ENCODE measurements at places on chromosomes 16 and 17.

DNA sequence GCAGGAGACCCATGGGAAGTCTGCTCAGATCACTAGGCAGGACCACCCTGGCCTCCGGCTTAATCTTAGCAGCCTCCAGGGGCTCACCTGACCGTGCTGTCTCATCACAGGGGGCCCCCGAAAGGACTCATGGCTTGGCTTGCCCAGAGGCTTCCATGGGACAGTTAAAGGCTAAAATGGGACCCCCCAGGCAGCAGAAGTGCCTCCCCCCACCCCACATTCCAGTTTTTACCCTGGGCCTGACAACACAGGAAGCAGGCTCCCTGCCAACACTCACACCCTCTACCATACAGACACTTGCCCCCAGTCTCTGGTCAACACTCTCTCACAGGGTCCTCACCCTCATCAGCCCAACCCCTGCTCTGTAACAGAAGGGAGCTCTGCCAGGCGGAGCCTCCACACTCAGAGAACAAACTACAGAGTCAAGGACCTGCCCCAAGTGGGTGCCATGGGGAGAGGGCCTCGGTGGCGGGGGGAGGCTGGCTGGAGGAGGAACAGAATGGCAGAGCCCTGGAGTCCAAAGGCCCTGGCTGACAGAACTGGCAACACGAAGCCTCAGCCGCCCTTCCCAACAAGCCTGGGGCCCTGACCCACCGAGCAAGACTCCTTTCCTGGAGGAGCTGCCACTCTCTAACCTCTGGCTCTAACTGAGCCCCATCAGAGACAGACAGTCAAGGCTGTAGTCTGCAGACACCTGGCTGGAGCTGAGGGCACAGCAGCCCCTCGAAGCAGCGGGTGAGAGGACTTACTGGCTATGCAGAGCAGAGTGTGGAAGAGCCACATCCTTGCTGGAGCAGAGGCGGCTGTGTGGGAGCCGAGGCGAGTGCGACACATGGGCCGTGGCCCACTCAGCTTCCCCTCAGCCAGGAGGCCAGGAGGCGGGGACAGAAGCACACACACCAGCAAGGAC, at the start of gene ITGAE:
TSS of gene ITGAE (minus strand) at position 827 of the 910 bp plus-strand sequence. CDS start at position 783, 44 bp downstream.
- DNase-seq: no peak

DNA sequence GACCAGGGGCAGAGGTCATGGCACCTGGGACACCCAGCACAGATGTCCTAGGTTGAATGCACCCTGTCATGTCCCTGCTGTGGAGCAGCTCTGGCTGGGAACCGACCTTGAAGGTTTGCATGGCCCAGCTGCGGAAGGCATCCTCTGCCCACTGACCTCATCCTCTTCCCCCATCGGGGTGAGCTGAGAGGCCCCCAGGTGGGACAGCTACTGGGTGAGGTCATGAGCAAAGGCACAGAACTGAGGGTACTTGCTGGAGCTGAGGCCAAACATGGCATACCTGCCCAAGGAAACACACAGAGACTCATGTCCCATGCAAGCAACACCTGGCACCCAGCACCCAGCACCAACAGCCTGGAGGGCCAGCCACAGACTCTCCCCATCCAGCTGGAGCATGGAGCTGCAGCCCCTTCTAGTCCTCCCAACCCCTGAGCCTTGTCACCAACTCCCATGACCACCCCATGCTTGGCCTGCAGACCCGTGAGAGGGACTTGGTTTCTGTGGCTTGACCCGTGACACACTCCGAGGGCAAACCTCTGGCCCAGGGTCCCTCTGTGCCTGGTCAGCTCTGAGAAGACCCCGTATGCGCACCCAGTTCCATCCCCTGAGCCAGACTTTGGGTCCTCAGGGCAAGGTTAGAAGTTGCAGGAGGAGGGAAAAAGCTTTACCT, 33.1 kb downstream of the LGALS9 start:
- no peak for DNase-seq

GRCh38 chr16:17287166-17287800, 183.5 kb downstream of the XYLT1 start:
- no peak for DNase-seq

- DNase-seq: peak; percentile 99
Measured at GRCh38 chr17:43125133-43125966, at the start of gene BRCA1. Gene BRCA1 (minus strand): TSS chr17:43125364. CDS start chr17:43124096, 1,268 bp downstream.

DNA sequence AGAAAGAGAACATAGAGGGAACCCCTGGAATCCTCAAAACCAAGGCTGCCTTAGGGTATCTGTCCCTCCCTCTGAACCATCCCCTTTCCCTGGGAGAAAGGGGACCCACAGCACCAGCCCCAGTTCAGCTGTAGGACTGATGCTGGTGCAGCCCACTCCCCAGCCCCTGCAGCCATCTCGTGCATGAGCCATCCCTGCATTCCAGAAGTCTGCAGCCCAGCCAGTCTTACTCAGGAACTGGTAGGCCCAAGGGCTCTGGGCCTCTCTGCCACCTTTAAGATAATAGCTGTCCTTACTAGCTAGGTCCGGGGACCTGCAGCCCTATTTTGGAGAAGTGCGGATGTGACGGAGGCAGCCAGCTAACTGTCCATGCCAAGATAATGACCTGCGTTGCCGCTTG, 6.0 kb upstream of the EVPL start:
- DNase-seq: no peak

DNA sequence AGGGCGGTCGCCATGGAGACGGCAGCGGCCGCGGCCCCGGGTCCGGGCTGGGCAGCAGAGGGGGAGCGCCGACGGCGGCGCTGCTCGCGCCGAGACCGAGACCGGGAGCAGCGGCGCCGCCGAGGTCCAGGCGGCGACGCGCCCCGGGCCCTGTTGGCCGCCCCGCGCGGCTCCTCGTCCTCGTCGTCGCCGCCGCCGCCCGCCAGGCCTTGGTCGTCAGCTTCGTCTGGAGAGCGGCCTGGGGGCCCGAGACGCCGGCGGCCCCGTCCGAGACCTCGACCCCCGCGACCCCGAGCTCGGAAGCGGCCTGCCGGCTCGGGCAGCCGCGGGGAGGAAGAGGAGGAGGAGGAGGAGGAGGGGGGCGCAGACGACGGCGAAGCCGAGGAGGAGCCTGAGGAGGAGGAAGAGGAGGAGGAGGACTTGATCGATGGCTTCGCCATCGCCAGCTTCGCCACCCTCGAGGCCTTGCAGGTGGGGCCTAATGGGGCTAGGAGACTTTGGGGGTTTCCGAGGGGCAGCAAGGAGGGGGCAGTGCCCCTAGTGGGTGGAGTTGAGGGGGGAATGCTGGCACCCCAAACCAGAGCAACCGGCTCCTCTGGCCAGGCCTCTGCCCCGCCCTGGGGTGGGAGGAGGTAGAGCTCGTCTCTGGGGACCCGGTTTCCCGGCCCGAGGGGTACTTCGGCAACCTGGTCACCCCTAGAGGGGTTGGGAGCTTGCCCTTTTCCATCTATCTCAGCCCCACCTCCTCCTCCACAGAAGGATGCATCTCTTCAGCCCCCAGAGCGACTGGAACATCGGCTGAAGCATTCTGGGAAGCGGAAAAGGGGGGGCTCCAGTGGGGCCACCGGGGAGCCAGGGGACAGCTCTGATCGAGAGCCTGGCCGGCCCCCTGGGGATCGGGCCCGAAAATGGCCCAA, 1.5 kb downstream of the FBRS start:
- peak; percentile 50 for DNase-seq

DNA sequence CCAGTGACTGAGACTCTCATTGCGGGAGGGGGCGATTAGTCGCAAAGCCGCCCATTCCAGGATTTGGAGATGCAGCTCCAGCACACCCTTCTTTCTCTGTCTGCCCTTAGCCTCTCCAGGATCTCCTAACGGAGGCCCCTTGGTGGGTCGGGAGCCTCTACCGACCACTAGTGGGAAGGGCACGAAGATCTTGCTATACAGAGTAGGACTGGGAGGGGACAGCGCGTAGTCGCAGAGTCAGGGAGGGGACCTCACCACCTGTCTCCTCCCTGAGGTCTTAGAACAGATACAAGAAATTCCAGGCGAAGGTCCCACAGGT, 588 bp upstream of the SMTNL2 start:
- DNase-seq: no peak

DNA sequence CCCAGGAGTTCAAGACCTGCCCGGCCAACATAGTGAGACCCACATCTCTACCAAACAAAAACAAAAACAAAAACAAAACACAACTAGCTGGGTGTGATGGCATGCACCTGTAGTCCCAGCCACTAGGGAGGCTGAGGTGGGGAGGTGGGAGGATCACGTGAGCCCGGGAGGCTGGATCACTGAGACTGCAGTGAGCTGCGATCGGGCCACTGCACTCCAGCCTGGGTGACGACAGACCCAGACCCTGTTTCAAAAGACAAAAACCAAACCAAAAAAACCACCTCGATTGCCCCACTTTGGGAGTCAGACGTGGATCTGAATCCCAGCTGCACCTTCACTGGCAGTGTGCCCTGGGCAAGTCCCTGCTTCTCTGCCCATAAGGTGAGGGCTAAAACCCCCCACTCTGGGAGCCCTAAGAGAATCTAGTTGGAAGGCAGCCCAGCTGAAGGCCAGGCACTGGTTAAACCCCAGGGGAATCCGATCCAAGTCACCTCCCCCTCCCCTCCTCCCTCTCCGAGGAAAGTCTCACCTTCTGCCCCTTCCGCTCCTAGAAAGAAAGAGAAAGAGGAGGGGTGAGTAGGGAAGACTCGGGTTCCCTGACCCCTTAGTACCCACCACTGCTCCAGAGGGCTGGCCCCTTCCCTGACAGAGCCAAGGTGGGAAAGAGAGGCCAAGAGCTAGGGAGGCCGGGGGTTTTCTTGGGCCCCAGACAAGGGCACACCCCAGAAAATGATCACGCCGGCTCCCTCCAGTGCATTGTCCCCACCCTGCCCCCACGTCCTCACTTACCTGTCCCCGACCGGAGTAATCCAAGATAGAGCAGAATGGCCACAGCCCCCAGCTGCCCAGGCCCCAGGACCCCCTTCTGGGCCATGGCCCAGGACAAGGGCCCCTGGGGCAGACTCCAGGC, 647 bp downstream of the PRSS8 start:
- DNase-seq: peak; percentile 49

- peak; percentile 57 for DNase-seq
Measured at GRCh38 chr17:58996968-58997367, 109.7 kb downstream of the TRIM37 start.

GRCh38 chr17:35081638-35082037, 18.1 kb upstream of the RFFL start:
- DNase-seq: no peak

GRCh38 chr16:65967376-65967775, 399.1 kb upstream of the CDH5 start:
- no peak for DNase-seq

GRCh38 chr16:17417740-17418139, 53.0 kb downstream of the XYLT1 start:
- peak; percentile 14 for DNase-seq

DNA sequence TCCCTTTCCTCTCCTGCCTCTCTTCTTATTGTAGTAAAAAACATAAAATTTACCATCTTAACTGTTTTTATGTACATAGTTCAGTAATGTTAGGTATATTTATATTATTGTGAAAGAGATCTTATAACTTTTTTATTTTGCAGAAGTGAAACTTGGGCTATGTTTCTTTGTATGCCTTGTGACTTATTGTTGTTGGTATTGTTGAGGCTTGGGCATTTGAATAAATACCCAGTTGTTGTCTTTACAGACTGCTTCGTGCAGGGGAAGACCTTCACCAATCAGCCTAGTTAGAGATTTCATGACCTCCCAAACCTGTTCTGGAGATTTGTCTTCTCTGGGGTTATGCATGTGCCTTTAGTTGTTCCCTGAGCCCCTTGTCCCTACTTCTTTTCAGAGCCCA, 31.9 kb downstream of the REXO5 start:
- no peak for DNase-seq

DNA sequence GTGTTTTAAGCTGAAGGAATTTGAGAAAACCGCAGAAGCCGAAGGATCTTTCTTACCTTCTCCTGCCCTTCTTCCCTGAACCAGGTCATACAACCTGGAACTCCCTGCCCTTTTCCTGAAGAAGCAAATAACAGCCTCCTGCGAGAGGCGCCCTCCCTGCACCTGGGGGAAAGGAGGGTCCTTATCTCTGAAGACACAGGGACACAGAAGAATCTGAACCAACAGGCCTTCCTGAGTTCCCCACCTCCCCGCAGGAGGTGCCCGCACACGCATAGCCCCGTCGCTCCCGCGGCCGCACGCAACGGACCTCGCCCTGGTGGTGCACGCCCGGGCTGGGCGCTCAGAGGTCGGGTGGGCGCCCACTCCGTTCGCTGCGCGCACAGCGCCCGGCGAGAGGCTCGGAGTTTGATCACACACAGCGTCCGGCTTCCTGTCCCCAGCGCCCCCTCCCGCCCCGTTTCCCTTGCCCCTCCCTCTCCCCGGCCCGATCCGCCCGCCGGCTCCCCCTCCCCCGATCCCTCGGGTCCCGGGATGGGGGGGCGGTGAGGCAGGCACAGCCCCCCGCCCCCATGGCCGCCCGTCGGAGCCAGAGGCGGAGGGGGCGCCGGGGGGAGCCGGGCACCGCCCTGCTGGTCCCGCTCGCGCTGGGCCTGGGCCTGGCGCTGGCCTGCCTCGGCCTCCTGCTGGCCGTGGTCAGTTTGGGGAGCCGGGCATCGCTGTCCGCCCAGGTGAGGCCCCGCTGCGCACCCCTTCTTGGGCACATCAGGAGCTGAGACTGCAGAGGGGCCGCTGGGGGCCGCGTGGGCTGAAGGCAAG, at the start of gene TNFSF12:
TSS of gene TNFSF12 (plus strand) at position 474 of the 816 bp plus-strand sequence. CDS start at position 570, 96 bp downstream.
- peak; percentile 36 for DNase-seq

DNA sequence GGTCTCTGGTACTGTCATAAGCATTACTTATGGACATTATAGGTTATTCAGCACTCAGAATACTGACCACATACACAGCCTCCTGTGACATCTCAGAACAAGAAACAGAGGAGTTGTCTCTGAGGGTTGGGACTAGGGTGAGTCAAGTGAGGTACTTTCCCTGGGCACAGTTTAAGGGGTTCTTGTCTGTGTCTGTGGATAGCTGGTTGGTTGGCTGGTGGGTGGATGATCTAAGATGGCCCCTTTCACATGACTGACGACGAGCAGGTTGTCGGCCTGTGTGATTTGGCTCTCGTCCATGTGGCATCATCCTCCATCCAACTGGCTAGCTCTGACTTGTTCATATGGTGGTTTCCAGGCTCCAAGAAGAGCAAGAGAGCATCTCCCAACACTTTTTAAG, 163.9 kb downstream of the PRKCB start:
- no peak for DNase-seq

- peak; percentile 99 for DNase-seq
Measured at GRCh38 chr17:77140166-77140877, 447 bp upstream of the SEC14L1 start.

- no peak for DNase-seq
Measured at GRCh38 chr16:59950431-59950830, 1216.3 kb upstream of the GOT2 start.

DNA sequence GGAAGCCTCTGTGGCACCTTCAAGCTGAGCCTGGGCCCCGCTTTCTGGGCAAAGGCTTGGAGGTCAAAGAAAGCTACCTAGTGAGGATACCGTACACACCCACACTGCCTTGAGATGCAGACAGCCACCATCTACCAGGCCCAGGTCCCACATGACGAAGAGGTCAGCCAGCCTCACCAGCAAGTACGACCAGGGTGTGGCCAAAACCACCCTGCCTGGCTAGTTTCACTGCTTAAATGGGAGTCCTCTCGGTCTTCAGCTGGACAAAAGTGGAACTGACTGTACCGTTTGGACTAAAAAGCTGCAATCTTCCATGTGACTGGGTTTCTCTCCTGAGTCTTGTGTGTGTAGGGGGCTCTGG, 21.6 kb downstream of the VASN start:
- DNase-seq: no peak

Measured in NB4 (cell line).